Cortex of kidney (tissue), 1 donor: ENCODE measurements at places on chromosomes 3 and 15.

- DNase-seq = no peak
Observed at GRCh38 chr3:127531821-127532220, 58.7 kb downstream of the TPRA1 start.

GRCh38 chr3:156321945-156322344, 201.6 kb downstream of the KCNAB1 start:
- DNase-seq = no peak

DNA sequence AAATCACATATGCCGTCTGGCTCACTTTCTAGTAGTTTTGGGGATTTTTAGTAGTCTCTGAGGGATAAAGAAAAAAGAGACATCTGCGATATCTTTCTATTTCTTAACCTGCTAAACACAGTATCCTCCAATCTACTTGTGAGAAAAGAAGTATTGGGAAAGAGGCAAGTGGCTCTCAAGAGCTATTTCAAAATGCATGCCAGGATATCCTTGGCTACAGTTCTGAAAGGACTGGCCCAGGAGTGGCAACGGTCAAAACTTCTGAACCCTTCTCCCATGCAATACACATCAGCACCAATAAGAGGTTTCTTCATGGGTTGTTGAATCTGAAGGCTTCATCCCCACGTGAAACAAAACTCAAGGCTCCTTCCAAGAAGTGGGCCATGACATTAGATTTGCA, 204.0 kb upstream of the WNT5A start:
- DNase-seq = no peak

GRCh38 chr15:47374222-47374621, 343.1 kb upstream of the SEMA6D start:
- DNase-seq = no peak

GRCh38 chr15:34182942-34183341, 27.0 kb downstream of the KATNBL1 start:
- no peak for DNase-seq

GRCh38 chr3:23576379-23576959, 229.3 kb upstream of the UBE2E1 start:
- DNase-seq = no peak

GRCh38 chr15:29681166-29681845, 141.0 kb downstream of the TJP1 start:
- DNase-seq = no peak

GRCh38 chr3:124800511-124801258, 70.4 kb downstream of the UMPS start:
- no peak for DNase-seq

- no peak for DNase-seq
Observed at GRCh38 chr3:179720196-179720595, 67.4 kb downstream of the USP13 start.

GRCh38 chr3:173945806-173946205, 548.3 kb downstream of the NLGN1 start:
- no peak for DNase-seq

DNA sequence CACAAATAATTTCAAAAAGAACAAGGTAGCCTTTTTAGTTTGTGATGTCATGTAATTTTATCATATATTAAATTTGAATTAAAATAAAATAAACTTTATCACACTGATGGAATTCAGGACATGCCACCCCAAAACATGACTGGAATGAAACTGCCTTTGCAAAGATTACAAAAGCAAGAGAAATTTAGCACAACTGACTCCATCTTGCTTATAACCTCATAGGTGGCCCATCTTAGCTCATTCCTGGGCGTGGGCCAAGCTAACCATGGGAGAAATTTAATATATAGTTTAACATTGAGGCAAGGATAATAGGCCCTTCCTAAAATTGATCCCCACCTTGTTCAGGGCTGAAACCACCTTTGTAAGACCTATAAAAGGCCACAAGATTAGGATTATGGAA, 235.6 kb downstream of the ZNF385D start:
- DNase-seq = no peak

GRCh38 chr3:193377591-193377990, 962 bp downstream of the ATP13A5 start:
- no peak for DNase-seq

- DNase-seq = no peak
Observed at GRCh38 chr15:87931584-87931983, 325.0 kb downstream of the NTRK3 start.

DNA sequence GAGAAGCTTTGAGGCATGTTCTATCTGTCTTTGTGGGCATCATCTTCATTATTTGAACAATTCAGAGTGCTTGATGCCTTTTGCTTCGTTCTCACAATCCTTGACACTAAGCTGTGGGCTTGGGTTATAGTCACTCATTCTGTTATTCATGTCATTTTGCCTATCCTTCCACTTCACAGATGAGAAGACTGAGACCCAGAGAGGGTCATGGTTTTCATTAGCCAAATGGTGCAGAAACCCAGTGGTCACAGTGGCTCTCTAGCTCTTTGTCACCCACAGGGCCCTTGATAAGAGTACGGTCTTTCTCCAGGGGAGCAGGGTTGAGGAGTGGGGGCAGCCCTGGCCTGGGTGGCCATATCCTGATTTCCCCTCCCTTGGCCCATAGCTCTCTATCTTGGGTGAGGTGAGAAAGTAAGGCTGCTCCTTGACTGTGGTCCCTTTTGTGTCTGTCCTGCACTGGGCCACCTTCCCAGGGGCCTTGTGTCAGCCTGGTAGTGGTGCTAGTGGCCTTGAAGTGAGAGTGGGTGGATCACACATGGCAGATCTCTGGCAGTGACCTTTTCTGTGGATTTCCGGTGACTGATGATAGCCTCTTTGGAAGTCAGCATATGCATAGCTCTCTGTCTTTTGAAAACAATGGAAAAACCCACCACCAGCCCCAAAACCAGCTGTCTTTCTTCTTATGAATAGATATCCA, 130.1 kb downstream of the IGF1R start:
- no peak for DNase-seq

GRCh38 chr15:42619656-42620371, 44.4 kb downstream of the STARD9 start:
- no peak for DNase-seq

- no peak for DNase-seq
Observed at GRCh38 chr3:45163481-45163880, 17.3 kb upstream of the CDCP1 start.

GRCh38 chr3:32176989-32177701, 61.3 kb upstream of the CMTM8 start:
- DNase-seq = no peak

GRCh38 chr3:145124900-145125678, 1035.9 kb downstream of the PLOD2 start:
- no peak for DNase-seq

DNA sequence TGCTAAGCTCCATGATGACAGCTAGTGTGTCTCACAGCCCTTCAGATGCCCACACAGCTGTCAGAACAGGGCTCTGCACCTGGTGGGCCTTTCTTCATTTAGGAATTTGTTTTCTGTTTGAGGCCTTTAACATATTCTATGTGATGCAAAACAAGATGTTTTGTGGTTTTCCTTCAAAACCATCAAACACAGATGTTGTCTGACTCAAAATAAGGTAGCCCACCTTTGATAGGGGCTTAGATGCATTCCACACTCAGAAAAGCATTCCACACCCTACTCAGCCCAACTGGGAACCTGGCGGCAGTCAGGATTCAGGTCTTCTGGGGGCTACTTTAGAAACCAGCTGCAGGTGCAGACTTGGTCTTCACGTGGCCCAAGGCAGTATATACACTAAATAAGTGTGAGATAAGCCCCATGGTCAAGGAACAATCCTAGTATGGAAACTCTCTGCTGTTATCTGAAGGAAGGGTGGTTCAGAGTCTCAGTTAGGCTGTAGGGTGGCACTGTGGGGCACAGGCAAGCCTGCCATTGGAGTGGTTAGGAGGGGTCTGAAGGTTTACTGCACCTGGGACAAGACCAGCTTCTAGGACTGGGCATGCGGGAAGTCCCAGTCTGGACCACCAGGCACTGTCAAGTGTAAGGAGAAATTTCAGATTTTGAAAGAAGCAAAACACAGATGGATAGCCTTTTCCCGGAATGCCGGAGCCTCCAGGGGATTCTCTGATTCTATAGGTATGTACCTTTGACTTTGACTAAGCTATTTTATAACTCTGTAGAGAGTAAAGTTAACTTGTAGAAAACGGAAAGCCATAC, 20.1 kb downstream of the LRRC2 start:
- no peak for DNase-seq

DNA sequence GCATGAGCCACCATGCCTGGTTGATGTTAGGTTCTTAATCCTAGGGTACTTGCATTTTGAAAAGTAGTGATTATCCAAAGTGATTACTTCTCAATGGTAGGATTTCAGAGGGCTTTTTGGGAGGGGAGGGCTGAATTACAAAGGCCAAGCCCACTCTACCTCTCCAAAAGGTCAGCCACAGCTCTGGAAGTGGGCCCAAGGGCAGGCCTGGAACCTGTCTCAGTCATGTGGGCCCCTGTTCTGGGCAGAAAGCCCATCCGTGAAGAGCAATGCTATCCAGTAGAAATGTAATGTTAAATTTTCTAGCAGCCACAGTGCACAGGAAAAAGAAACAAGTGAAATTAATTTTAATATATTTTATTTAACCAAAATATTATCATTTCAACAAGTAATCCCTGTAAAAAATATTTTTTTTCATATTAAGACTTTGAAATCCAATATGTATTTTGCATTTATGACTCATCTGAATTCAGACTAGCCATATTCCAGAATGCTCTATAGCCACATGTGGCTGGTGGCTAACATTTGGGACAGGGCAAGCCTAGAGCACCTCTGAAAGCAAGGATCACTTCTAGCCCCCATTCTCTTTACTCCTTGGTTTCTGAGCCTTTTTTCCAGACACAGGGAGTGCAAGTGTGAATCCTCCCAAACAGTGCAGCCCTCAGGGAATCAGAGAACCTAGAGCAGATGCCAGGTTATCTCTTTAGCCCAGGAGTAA, 16.8 kb downstream of the RFT1 start:
- no peak for DNase-seq

DNA sequence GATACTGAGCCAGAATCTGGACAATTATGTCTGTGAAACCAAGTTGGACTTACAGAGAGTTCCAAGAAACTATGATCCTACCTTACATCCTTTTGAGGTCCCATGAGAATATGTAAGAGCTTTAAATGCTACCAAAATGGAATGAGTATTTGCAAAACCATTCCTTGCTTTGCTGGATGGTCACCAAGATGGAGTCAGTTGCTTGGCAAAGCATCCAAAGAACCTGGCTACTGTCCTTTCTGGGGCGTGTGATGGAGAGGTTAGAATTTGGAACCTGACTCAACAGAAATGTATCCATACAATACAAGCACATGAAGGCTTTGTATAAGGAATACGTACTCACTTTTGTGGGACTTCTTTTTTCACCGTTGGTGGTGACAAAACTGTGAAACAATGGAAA, 36.2 kb downstream of the AP4E1 start:
- DNase-seq = no peak

- DNase-seq = no peak
Observed at GRCh38 chr15:39479911-39480310, 101.0 kb upstream of the THBS1 start.

- DNase-seq = no peak
Observed at GRCh38 chr3:133278260-133279043, 121.4 kb upstream of the BFSP2 start.

- DNase-seq = no peak
Observed at GRCh38 chr15:81330366-81331090, 6.6 kb upstream of the STARD5 start.

GRCh38 chr15:79948761-79949160, 22.2 kb downstream of the BCL2A1 start:
- no peak for DNase-seq

DNA sequence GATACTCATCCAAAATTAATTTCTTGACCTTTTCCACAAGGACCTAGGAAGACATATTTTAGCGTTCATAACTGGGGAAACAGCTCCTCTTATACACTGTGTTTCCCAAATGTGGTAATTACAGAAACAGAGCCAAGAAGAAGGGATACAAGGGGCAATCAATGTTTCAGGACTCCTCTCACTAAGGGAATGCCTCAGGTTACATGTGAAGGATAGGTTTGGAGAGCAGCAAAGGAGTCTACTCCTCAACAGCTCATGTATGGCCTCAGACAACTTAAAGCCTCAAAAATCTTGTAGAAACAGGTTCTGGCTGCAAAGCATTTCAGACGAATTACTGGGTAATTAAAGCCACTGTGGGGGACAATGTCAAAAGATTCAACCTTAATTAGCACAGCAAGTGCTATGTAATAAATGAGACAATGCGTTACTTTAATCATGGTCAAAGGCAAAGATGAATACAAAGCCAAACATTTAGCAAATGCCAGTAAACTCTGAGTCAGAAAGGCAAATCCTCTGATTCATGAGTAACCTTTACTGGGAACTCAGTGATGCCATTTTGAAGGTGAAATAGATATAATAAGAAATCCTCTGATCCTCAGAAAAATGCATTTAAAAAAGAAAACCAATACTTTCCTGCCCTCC, 1111.2 kb downstream of the TUSC7 start:
- DNase-seq = no peak

- DNase-seq = no peak
Observed at GRCh38 chr15:91861223-91861622, 7.7 kb downstream of the SLCO3A1 start.

GRCh38 chr3:113895964-113896363, 51.8 kb upstream of the ZDHHC23 start:
- no peak for DNase-seq

DNA sequence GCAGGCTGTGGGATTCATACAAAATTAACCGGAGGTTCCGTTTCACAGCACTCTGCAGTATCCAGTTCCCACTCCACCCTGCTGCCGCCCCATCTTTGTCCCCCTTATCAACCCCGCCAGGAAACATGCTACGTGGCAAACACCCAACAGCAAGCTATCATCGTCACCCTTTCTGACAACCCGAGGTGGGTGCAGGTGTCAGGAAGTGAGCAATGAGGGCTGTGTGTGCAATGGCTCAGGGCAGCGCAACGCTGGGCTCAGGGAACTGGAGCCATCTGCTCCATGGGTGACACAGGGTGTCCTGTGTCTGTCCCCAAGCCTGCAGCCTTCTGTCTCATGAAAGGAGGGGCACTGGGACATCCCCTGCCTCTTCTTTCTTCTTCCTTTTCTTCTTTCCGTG, 60.9 kb downstream of the ATP2B2 start:
- no peak for DNase-seq

DNA sequence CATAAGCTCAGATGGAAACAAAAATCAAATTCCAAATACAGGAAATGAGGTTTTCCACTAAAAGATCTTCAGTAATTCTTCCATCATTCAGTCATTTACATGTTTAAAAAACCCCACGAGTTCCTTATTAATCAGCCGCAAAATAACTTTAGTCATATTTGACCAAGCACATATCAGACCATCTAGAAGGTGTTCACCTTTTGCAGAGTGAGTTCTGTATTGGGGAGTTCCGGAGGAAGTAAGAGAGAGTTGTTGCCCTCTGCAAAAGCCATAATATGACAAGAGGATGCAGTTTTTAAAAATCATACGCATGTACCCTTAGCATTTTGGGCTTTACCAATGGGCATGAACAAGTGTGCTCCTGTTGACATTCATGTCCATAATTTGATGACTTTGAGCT, 61.6 kb downstream of the CCR1 start:
- DNase-seq = no peak

GRCh38 chr3:136733317-136733833, 18.8 kb downstream of the STAG1 start:
- DNase-seq = no peak

- no peak for DNase-seq
Observed at GRCh38 chr15:66236806-66237375, 16.7 kb downstream of the MEGF11 start.

- no peak for DNase-seq
Observed at GRCh38 chr15:70094690-70095311, 2.9 kb downstream of the TLE3 start.

GRCh38 chr3:188092648-188093047, 61.3 kb upstream of the LPP start:
- DNase-seq = no peak
